ENCODE measurements at places on chromosomes 11 and 22.

DNA sequence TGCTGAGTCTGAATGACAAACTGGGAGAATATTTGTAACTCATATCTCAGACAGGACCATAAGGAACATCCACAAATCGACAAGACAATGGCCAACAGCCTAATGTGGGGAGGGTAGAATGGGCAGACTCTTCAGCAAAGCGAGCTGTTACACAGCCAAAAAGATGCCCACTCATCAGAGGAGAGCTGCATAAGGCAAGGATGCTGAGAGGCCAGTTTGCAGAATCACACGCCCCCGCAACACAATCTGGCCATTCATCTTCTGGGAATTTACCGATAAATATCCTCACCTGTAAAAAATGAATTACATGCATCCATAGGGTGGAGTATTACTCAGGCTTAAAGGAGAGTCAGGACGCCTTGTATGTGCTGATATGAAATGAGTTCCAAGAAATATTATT is 57.5 kb upstream of the SLC22A12 start:
- DNase-seq: no peak

DNA sequence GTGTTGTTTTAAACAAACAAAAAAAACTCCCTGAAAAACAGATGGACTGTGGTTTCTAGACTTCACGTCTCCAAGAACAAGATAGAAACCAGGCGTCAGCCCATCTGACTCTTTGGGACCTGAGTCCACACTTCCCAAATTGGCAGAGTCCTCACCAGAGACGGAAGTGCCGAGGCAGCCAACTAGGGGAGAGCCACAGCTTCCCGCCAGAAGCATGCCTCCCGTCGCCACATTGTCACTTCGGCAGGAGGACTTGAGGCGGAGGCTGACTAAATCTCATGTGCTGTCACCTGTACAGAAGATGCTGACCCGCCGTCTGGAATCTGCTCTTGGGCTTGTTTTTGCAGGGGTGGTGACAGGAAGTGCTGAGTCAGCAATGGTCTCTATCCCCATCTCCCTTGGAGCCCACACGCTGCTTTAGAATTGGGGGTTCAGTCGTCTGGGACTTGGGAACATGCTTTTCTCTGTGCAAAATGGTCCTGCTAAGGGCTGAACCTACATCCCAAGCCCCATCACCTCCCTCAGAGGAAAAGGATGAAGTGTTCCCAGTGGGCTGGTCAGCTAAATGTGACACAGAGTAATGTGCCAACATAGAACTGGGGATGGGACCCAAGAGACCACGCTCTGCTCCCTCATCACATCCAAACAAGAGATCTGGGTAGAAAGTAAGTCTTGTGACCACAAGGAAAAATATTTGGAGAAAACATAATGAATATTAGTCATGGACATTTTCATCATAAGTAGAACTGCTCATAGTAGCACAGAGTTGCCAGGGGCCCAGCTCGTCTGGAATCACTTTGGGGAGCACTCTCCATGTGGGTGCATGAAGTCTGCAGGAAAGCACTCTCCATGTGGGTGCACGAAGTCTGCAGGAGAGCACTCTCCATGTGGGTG is 152.9 kb downstream of the SNX19 start:
- no peak for DNase-seq

DNA sequence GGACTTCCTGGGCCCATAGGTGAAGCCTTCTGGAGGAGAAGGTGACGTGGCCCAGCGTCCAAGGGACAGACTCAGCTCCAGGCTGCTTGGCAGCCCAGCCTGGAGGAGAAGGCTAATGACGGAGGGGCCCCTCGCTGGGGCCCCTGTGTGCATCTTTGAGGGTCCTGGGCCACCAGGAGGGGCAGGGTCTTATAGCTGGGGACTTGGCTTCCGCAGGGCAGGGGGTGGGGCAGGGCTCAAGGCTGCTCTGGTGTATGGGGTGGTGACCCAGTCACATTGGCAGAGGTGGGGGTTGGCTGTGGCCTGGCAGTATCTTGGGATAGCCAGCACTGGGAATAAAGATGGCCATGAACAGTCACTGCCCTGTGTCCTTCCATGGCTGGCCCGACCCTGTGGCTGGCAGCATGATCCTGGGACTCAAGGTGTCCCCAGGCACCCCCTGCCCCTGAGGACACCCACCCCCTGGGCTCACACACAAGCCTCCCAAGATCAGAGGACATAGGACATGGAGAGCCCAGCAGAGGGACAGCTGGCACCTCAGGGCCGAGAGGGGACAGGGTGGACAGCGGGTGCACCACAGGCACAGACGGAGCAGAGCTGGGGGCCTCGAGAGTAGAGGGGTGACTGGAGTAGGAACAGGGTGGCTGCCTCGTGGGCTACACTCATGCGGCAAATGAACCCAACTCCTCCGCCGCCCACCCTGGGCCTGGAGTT is 10.1 kb downstream of the SIGIRR start:
- DNase-seq: no peak

- DNase-seq: peak; percentile 0
Measured at GRCh38 chr11:31340903-31341572, 28.5 kb downstream of the DCDC1 start.

GRCh38 chr11:68444566-68444965 is 16.0 kb upstream of the PPP6R3 start:
- DNase-seq: no peak

DNA sequence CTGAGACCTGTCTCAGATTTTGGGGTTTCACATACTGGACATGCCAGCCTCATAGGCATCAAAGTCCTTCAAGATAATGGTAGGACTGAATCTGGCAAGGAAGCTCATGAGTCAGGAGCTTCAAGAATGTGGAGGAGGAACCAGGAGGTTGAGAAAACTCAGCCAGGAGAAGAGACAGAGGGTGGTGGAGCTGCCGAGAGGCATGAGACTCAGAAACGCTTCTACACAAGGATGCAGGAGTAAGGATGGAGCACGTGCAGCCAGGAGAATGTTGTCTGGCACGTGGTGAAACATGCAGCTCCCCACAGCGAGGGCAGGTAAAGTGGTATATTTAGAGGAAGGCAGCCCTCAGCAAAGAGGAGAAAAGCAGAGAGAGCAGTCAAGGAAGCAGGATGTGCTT is 148.7 kb upstream of the ISX start:
- DNase-seq: no peak

- DNase-seq: no peak
Measured at GRCh38 chr22:22070371-22070824, 87.8 kb upstream of the TOP3B start.

DNA sequence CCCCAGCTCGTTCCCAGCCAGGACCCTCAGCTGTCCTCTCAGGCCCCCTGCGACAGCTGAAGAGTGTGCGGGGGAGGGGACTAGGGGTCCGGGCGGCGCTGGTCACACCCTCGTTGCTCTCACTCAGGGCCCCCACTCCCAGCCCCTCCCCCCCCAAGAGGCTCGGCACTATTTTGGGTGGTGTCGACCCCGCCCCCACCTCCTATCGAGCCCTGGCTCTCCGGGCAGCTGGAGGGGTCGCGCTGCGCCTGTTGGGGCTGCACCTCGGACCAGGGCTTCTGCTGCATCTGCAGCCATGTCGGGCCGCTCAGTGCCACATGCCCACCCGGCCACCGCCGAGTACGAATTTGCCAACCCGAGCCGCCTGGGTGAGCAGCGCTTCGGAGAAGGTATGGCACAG is at the start of gene HSPB2:
TSS of gene HSPB2 (plus strand) at position 200 of the 400 bp plus-strand sequence. CDS start at position 296, 96 bp downstream.
- no peak for DNase-seq

GRCh38 chr11:34346551-34346950 is 11.3 kb downstream of the ABTB2 start:
- no peak for DNase-seq

DNA sequence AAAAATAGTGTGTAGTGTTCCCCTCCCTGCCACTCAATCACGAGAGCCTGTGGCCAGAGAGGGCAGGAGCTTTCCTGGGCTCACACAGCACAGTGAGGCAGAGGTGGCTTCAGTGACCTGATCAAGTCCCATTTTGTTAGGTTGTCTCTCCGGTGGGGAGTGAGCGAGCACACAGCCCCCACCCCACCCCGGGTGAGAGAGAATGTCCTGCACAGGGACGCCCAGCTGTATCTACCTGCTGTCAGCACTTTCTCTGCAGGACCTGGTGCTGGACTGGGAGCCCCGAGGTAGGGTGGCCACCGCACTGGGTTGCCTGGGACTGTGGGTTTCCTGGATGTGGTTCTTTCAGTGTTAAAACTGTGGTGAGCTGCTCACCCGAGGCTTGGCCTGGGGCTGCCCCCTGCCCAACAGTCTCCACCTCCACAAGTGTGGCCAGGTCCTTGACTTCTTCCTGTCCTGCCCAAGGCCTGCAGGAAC is 6.1 kb downstream of the CAPN5 start:
- DNase-seq: no peak

DNA sequence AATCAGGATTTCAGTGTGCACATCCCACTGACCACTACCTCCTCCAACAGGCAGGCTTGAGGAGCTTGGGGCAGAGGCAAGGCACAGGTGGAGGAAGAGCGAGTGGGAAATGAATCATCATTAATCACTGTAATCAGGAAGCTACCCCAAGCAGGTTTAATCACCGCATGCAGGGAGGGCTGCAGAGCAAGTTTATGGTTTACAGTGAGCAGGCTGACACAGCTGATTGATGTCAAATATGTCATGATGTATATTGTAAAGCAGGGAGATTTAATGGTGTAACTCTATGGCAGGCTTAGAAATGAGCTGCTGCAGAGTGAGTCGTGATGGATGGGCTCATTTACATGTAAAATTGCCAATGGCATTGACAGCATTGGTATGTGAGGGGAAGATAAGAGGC is 441.0 kb downstream of the NTM start:
- no peak for DNase-seq

DNA sequence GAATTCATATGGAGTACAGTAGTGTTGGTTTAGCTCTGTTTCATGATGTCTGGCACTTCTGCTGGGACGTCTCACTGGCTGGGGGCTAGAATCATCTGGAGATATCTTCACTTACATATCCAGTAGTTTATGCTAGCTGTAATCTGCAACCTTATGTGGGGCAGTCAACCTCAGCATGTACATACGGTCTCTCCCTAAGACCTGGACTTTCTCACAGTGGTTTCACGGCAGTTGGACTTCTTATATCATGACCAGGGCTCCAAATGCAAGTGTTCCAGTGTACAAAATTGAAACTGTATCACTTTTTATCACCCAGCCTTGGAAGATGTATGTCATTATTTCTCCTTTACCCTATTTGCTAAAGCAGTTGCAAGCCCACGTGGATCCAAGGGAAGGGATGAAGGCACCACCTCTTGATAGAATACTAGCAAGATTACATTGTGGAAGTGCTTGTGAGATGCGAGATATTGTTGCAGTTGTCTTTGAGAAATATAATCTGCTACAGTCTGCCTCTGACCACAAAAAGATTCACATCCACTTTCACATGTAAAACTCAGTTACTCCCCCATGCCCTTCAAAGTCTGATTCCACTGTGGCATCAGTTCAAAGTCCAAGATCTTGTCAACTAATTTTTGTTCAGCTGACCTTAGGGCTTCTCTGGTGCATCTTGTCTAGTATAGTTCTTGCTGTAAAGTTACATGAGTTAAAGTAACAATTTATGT is 316.6 kb upstream of the NCAM1 start:
- no peak for DNase-seq

DNA sequence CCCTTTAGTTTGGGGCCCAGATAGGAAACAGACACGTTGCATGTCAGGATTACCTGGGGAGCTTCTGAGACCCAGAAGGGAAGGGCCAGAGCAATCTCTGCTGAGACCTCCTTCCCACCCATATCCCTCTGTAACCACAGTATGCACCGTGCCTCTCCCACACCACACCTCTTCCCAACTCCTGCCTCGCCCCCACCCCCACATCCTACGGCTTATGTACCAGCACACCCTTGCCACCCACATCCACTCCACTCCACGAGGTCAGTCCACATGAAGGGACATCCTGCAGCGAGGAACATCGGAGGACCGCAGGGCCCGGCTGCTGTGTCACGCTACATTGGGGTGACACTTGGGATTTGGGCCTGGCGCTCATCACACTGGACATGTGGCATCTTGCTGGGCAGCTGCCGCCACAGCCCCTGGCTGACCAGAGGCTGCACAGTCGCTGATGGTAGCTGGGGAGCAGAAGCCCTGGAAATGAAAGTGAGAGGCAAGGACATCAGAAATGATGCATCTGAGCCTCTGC is 118.3 kb upstream of the LMO1 start:
- no peak for DNase-seq

GRCh38 chr11:73335204-73335923 is 27.3 kb downstream of the ARHGEF17 start:
- peak; percentile 79 for DNase-seq

GRCh38 chr11:72493426-72494108 is 59.2 kb upstream of the CLPB start:
- DNase-seq: no peak

DNA sequence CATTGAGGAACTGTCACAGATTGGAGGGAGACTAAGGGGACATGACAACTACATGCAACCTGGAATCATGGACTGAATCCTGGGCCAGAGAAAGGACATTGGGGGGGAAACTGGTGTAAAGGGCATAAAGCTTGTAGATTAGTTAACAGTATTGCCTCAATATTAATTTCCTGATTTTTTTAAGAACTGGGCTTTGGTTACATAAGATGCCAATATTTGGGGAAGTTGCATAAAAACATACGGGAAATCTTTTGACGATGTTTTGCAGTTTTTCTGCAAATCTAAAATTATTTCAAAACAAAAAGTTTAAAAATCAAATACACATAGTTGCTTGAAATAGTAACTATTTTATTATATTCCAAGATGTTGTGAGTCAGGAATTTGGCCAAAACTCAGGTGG is 2.9 kb upstream of the FOLR3 start:
- no peak for DNase-seq

DNA sequence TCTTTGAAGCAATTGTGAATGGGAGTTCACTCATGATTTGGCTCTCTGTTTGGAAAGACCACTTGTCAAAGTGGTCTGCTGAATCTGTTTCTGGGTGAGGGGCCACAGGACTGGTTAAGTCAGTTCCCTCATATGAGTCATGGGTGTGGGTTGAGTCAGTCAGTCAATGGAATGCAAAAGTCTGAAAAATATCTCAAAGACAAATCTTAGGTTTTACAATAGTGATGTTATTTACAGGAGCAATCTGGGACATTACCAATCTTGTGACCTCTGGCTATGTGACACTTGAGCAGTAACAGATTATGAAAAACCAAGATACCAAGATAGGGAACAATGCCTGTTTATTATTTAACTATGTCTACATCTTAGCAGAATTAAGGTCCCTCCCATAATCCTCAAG is 311.6 kb downstream of the AASDHPPT start:
- no peak for DNase-seq

DNA sequence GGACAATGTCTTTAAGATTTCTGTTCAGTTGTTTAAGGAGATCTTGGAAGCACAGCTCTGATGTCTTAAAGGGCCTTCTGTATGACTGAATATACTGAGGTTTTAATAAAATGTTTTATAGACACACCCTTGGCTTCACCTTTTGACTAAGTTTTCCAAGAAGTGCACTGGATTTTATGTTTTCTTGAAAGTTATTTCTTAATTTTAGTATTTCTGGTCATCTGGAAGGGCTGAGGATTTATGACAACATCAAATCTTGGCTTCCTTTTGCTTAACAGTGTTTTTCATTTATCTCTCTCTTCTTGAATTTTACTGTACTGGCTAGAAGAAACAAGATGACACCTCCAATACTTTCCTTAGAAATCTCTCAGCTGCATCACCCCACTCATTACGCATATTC is 2423.4 kb downstream of the LRRC4C start:
- no peak for DNase-seq

GRCh38 chr11:36507824-36508489 is 2.1 kb downstream of the TRAF6 start:
- no peak for DNase-seq

GRCh38 chr11:16052750-16053149 is 303.6 kb downstream of the SOX6 start:
- no peak for DNase-seq

Measured in stimulated activated CD4-positive, alpha-beta T cell treated with anti-CD3 and anti-CD28 coated beads, Interleukin-12 subunit alpha, Interleukin-12 subunit beta, amount 100 ng/mL, for 48 hours (primary cell).